Left hindlimb (tissue), 1 donor: ENCODE measurements at places on chromosomes 5 and 9.

DNA sequence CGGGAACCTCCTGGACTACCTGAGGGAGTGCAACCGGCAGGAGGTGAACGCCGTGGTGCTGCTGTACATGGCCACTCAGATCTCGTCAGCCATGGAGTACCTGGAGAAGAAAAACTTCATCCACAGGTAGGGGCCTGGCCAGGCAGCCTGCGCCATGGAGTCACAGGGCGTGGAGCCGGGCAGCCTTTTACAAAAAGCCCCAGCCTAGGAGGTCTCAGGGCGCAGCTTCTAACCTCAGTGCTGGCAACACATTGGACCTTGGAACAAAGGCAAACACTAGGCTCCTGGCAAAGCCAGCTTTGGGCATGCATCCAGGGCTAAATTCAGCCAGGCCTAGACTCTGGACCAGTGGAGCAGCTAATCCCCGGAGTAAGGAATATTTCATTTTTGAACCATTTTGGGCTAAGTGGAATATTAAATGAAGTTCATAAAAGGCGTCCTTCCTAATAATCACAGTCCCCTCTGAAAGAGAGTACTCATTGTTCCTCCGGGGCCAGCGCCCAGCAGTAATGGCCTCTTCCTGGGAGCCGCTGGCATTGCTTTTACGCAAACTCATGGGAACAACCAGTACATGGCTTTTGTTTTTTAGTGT is 23.6 kb downstream of the QRFP start:
- no peak for DNase-seq

- peak; percentile 36 for DNase-seq
These were observed 555.5 kb downstream of the CDH9 start for GRCh38 chr5:26482810-26483375.

GRCh38 chr9:108708448-108708847 is 147.3 kb downstream of the ACTL7B start:
- peak; percentile 30 for DNase-seq

DNA sequence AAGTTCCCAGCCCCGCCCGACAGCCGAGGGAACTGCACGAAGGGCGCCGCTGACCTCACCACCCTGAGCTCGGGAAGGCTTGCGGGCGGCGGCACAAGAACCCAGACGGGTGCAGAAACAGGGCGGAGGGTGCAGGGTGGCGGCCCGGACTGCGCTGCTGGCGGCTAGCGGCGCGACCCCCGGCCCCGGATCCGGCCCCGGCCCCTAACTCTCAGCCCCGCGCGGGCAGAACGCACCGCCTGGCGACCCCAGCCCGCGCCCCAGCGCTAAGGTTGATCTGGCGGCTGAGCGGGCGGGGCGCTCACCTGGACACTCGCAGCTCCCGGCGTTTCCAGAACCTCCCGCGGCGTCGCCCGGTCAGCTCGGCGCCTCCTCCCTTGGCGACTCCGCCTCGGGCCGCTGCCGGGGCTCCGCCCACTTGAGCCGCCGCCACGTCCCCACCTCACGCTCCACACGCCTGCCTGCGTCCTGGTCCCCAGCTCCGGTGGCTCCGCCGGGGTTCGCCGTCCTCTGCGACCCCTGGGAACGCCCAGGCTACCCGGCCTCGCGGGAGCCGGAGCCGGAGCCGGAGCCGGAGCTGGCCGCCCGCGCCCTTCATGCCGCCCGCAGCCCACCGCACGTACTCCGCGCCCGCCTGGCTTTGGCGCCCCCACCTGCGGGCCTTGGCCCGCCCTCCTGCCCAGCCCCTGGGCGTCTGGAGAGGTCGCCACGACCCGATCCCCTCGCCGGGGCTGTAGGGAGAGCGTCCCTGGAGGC is at the start of gene P4HA2:
Gene P4HA2, minus strand, starts transcription at position 369 of the 756 bp plus-strand sequence. CDS start 9,227 bp downstream, outside the sequence.
- DNase-seq: peak; percentile 88

DNA sequence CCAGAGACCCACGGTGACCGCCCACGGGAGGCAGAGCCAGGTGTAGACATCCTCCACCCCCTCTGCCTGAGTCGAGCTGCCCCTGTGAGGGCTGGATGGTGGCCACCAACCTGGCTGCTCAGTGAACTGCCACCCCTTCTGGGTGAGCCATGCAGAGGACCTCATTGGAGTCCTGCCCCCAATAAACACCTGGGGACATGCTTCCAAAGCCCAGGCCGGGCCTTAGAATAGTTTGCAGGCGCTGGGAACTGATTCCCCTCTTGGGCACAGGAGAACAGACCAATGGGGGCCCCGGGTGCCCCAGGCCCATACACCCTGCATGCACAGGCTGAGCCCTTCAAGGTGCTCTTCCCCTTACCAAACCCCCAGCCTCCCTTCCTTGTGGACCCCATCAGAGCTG is 38.1 kb upstream of the GFPT2 start:
- DNase-seq: no peak

- no peak for DNase-seq
These were observed 105.1 kb upstream of the SLC25A48 start for GRCh38 chr5:135729321-135729786.

GRCh38 chr5:109825450-109825849 is 135.7 kb downstream of the MAN2A1 start:
- no peak for DNase-seq

DNA sequence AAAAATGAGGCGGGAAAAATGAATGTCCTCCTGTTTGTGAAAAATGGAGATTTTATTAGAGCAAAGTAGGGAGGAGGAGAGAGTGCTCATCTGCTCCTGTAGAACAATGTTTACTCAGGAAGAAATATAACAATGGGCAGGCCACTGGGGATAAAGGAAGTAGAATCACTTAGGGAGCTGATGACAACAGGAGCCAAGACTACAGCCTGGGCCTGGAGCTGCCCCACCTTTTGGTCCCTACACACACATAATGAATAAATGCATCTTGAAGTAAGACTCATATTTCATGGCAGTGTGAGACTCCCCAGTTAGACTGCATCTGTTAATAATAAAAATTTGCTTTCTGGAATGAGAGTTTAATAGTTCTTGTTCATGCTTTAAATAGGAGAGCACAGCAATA is 1939.8 kb downstream of the EFNA5 start:
- DNase-seq: no peak

DNA sequence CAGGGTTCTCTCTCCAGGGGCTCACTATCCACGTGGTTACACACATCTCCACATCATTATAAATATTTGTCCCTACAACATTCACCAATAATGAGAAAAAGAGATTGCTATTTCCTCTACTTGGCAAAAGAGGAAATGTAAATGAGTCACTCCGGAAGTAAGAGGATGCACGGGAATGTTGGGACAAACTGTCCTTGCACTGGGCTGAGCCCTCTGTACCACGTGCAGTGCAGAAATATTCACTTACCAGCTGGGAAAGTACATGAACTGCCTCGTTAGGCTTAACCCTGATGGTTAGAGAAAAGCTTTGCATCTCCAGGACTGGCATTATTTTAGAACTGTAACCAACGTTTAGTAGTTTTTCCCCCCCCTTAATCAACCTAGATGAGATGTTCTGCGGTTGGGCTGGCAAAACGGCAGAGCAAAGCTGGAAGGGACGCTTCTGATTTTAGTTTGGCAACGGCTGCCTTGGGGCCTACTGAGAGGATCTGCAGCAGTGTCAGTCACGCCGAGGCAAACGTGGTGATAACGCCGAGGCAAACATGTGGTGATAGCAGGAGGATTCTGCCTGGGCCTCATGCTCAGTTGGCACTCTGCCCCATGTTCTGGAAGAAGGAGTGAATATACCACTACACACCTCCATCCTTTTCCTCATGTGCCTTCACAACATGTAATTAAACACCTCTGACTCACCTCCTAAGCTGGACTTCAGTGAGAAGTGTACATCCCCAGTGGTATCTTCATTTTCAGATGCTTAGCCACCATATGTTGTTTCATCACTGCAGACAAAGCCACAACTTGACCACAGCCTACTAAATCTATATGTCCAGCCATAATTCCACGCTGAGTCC is 661.4 kb upstream of the KLF4 start:
- peak; percentile 51 for DNase-seq

DNA sequence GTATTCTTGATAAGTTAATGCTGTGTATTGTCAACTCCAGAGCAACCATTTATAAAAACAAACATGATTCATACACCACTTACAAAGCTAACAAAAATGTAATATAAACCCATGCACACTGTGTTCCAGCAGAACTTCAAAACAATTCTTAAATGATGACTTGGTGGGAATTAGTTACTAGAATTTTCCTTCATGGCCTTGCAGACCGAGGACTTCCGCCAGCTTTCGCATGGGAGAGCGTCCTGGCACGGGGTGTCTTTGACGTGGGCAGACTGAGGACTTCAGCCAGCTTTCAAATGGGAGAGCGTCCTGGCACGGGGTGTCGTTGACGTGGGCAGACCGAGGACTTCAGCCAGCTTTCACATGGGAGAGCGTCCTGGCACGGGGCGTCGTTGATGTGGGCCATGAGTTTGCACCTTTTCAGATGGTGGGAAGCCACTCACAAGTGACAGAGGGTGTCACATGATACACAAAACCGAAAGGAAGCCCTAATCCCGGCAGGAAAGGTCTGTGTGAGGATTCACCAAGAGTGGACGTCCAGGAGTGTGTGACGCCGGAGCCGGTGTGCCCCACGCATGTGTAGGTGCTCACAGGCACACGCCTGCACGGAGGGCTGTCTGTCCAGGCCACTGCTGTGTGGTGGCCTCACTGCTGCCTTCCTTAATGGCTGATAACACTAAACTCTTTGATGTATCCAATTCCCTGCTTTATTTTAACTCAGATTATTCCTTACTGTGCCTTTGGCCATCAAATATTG is 211.3 kb upstream of the IRX4 start:
- DNase-seq: no peak

DNA sequence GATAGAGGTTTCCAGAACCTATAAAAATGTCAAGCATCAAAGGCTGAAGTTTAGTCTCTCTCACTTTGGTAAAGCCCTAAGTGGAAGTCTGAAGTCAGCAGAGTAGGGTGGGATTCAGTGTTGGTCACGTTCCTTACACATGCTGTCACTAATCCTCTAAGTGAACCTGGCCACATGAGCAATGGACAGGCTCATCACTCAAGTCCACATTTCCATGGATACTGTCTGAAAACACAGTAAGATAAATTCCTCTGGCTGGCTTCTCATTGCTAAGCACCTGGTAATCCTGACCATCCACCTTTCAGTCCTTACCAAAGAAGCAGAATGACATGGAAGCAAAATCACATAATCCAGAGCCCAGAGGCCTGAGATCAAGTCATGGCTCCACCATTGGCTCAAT is 43.8 kb downstream of the GNA14 start:
- DNase-seq: no peak

GRCh38 chr5:147369742-147370374 is 135.0 kb downstream of the STK32A start:
- DNase-seq: no peak

DNA sequence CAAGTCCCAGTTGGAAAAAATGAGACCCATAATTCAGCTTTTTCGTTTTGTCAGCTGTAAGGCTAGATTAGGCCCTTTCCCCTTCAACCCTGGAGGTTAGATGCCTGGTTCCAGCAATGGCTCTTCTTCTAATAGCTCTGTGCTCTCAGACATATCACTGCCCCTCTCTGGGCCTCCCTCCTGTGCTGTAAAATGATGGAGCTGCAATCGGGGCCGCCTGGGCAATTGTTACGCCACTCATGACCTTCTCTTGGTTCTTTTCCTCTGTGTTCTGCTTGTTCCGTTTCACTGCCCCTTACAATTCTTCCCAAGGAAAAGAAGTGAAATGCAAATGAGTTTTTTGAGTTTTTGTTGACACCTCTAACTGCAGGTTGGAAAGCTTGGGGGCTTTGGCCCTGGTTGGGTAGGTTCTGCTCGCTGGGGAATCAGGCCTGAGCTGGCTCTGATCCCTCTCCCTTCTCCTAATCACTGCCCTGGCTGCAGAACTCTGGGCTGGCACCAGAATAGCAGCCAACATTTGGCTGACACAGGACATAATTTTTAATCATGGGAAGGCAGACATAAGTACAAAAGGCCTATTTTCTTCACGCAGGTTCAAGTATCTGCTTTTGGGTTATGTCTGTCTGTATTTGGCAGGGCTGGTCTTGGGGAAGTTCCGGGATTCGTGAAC is 110.9 kb downstream of the FOXD1 start:
- no peak for DNase-seq

DNA sequence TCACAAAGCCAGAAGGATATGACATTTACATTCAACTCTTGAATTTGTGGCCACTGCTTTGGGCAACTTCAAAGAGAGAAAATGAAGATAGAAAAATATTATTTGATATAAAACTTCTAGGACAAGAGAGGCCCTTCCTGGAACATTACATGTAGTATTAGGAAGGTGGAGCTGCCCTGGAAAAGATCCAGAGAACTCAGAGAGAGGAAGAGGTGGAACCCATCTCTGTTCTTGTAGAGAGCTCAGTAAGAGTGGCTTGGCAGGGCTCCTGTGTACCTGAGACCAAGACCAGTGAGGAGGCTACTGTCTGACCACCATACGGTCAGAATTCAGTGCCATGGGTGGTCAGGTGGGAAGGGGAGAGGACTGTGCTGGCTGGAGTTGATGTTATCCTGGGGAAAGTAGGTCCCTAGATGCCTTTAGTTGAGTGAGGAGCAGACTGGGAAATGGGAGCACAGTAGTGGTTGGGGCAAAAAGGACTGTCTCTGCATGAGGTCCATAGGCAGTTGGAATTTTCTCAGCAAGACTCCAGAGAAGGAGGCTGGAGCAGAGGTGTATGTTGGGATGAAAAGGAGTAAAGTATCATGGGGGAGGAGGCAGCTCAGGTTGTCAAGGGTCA is 7.6 kb downstream of the TGFBI start:
- DNase-seq: peak; percentile 21

- no peak for DNase-seq
These were observed 325.6 kb downstream of the ZSWIM6 start for GRCh38 chr5:61657686-61658085.

- DNase-seq: no peak
These were observed 38.0 kb downstream of the CDK5RAP2 start for GRCh38 chr9:120541921-120542320.

- no peak for DNase-seq
These were observed 93.4 kb downstream of the UNC13B start for GRCh38 chr9:35254984-35255857.

GRCh38 chr5:56269216-56269927 is 36.2 kb upstream of the ANKRD55 start:
- no peak for DNase-seq

GRCh38 chr9:21994556-21995005 is at the start of gene CDKN2B-AS1:
Gene CDKN2B-AS1, plus strand, starts transcription at chr9:21994791.
- DNase-seq: peak; percentile 57

- DNase-seq: peak; percentile 46
These were observed 605.4 kb upstream of the CLINT1 start for GRCh38 chr5:158464383-158464782.

DNA sequence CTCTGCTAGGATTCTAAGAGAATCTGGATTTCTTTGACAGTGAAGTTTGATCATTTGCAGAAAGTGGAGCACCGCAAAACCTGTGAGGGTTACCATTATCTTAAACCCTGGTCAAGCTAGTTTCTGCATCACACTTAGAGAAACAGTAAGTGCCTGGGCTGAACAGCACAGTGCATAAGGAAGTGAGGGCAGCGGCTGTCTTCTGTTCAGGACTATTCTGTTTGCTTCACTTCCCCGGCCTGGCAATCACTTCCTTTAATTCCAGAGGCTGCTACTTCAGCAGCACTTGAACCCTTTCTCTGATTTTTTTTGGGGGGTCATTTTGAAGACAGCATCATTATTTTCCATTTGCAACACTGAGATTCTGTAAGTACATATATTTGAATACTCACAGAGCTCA is 32.0 kb downstream of the SEMA6A start:
- no peak for DNase-seq
